ENCODE measurements at places on chromosomes 6 and 20.
A peak's percentile ranks its signal among the peaks of the same experiment; 100 is the strongest.

- DNase-seq = no peak
These were observed 102.6 kb downstream of the CD109 start for GRCh38 chr6:73798592-73798991.

DNA sequence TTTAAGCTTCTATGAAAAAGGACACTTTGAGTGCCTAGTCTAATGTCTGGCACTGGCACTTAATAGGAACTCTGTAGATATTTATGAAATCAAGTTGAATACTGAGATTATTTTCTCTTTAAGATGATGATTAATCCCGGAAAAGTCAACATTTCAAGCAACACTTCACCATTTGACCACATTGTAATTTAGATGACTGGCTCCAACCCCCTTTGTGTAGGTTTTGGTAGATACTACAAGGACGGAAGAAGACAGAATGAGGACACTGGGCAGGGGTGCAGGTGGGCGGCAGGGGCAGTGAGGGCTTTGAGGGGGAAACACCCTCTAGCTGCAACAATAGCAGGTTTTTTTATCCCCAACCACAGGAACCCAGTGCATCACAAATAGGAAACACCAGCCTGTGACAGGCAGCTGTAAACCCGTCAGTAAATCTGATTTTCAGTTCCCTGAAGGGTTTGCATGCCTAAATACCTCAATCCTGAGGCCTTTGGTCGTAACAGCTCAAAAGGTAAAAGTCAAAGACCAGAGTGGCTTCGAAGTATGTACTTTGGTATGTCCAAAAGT, 4.6 kb downstream of the DTNBP1 start:
- no peak for DNase-seq

DNA sequence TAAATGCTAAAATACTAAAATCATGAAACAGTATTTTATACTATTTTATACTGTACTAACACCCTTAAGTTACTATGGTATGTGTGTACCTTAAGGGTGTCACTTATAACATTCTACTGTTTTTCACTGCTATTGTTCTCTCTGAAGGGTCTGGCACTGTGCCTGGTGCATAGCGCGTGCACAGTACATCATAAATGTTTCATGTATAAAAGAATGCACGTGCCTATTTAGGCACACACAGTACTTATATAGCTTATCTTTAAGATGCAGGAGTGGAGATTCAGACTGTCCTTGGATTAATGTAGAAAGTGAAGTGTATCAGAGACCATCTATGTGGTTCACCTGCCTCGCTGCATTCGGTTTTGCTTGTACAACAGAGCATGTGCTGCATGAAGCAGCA, 64.0 kb upstream of the SGK1 start:
- DNase-seq = no peak

- no peak for DNase-seq
These were observed 412.5 kb downstream of the MMUT start for GRCh38 chr6:49050584-49050983.

DNA sequence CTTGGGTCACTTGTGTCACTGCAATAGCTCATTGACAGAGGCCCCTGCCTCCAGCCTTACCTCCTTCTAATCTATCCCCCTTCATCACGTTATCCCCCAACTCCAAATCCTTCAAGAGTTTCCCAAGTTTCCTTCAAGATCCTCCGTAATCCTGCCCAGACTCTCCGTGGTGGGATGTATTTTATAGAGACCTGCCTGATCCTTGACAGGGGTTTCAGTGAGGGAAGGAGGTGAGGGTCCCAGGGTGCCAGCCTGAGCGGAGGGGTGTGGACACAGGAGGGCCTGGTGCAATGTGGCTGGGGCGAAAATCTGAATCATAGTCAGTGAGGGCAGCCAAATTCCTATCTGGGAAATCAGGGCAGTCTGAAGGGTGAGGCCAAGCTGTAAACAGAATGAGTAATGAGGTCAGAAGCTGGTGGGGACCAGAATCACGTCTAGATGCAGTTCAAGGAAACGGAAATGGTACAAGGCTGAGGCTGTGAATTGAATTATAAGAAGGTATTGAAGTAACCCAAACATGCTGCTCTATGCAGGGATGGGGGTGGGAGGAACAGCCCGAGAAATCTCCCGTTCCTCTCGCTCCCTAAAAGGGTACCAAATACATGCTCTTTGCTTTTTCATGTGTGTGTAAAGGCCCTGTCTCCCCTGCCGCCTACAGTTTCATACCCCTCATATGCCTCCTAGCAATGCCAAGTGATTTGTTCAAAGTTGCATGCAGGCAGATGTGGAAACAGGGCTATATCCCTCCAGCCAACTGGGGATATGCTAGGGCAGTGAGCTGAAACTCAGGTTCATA, 35.4 kb upstream of the PIM1 start:
- no peak for DNase-seq

- no peak for DNase-seq
These were observed 31.4 kb downstream of the LINC00237 start for GRCh38 chr20:21074605-21075336.

DNA sequence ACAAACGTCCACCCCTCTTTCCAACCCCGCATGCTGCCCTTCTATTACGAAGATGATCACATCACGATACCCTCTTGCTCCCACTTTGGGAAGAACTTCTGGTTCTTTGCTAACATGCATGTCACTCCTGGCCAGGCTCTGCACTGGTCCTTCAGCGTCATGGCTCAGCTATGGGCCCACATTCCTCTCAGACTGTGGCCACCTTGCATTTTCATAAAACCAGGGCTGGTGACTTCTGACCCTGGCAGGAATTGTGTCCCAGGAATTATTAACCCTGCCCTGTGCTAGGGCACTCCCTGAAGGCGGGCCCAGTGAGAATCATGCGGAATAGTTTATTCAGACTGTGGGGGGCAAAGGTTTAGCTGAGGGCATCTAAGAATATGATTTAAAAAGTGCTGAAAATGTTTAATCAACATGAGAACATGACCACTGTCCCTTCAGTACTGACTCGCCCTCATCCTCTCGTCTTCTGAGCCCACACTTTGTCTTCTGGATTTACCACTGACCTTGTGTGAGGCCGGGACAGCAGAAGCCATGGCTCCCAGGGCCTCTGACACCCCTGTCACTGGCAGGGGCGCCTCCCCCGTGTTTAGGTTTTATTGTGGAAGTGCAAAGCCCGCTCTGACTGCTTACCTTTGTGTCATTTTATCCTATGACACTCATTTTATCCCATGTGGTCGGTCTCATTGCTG, 38.1 kb upstream of the THBS2 start:
- DNase-seq = no peak

DNA sequence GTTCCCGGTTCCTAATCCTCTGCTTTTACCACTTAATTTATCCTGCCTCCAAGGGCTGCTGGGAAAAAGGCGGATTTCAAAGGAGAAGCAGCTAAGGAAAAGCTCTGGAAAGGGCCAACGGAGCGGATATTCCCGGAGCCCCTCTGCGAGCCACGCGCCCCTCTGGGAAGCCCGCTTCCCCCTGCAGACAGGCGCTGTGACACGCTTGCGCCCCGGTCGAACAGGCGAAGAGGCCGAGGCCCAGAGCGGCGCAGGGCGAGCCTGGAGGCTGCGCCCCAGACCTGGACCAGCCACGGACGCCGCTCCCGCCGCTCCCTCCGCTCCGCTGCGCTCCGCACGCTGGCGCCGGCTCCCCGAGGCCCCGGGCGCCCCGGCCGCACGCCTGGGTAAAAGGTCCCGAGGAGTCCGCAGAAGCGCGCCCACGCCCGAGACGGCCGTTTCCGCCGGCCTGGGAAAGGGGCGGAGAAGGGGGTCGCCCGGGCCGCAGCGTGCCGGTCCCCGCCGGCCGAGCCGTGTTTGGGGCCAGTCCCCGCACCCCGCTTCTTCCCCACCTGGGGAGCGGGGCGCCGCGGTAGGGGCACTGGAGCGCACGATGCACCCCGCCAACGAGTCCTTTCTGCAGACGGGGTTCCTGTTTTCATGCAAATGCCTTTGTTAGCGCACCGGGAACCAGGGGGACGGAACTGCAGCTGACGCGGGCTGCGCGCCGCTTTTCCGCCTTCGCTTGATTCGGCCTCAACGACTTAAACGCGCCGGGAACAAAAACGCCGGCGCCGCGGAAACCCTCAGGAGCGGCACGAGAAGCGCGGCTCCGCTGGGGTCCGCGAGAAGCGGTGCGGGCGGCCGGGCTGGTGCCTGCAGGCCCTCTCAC, 91.9 kb upstream of the SIRPA start:
- no peak for DNase-seq

DNA sequence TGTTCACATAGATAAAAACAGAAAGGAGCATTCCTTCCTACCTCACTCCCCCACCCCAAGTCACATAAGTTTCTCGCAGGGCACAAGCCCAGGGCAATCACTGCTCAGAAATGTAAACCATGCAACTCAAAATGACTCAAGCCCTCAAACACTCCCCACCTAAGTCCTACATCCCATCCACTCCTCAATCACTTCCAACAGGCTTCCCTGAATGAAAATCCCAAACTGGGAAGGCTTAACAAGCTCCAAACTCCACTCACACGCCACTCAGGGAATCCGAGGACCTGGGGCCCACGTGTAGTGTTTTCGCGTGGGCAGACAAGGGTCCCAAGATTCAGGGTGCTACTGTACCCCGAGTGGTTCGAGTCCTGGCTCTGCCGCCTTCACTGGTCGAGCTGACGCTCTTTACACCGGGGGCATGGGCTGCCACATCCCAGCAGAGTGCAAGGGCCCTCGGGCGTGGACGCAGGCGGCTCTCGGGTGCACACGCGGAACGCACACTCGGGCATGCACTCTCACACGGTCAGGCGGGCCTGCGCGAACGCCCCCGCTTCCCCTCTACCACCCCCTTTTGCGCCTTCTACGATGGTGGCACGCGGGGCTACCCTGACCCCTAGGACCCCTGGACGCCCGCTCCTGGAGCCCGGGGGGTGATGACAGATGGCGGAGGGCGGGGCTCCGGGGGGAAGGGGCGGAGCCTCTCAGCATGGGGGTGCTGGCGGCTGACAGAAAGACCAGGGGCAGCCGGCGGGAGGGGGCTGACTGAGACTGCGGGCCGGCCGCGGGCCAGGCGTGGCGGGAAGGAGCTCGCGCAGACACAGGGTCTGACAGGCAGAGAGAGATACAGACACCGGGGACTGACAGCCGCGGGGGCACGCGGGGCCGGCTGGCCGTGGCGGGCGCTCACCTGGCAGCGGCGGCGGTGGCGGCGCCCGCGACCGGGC, 657 bp downstream of the ZHX3 start:
- peak; percentile 64 for DNase-seq

- DNase-seq = no peak
These were observed 83.1 kb upstream of the PHACTR2 start for GRCh38 chr6:143594647-143595046.

DNA sequence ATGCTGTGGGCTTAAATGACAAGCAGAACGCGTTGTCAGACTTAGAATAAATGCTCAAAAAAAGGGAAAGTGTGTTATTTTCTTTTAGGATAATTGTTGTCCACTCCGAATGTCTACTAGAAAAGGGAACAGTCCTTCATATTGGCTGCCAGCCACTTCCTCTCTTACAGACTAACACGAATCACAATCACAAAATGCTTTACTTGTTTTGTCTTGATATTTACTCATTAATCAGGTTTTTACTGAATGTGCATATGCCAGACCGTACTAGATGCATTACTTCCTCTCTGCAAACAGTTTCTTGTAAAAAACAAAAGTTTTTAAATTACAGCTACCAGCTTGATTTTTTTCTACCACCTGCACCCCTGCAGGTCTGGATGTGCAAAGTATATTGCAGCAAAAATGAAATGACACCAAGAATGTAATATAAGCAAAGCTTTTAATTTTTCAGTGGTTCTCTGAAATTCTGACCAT, 821 bp downstream of the DHX35 start:
- no peak for DNase-seq

DNA sequence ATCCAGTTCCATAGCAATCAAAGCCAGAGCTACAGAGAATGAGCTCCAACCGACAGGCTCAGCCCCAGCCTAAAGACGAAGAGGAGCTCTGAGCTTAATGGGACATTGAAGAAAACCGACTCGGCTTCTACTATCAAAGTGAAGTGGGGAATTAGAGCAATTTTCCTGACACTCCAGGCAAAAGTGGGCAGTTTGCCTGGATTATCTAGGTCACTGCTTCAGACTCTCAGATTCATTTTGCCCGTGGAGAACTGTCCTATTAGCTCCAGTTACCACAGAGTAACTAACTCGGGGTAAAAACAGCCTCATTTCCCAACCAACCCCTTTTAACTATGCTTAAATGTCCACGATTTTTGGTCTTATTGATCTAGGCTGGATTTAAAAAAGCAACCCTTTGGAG, 592.1 kb upstream of the NRSN1 start:
- no peak for DNase-seq

DNA sequence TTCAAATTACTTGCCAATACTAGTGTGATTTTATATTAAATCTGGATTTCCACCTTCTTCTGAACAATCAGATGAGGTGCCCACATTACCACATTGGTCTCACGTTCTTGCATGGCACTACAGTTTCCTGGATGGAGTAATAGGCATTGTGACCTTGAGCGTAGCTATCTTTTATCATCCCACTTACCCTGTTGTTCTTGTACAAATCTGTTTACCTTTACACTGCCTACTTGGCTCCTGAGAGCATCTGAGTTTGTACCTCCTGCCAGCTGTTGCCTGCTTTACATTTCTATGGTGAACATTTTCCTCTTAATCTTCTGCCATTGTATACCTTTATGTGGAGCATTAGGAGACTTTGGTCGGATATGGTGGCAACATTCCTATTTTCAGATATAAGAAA, 90.7 kb downstream of the AKAP7 start:
- no peak for DNase-seq

Measured in stimulated activated CD4-positive, alpha-beta T cell treated with anti-CD3 and anti-CD28 coated beads, Interleukin-15, amount 100 ng/mL, for 1 hour (primary cell).